Activated CD8-positive, alpha-beta memory T cell treated with anti-CD3 and anti-CD28 coated beads for 1 hour (primary cell): ENCODE measurements at places on chromosomes 6 and 20.

- no peak for DNase-seq
Measured at GRCh38 chr20:50295762-50296449, 105.3 kb downstream of the CEBPB start.

DNA sequence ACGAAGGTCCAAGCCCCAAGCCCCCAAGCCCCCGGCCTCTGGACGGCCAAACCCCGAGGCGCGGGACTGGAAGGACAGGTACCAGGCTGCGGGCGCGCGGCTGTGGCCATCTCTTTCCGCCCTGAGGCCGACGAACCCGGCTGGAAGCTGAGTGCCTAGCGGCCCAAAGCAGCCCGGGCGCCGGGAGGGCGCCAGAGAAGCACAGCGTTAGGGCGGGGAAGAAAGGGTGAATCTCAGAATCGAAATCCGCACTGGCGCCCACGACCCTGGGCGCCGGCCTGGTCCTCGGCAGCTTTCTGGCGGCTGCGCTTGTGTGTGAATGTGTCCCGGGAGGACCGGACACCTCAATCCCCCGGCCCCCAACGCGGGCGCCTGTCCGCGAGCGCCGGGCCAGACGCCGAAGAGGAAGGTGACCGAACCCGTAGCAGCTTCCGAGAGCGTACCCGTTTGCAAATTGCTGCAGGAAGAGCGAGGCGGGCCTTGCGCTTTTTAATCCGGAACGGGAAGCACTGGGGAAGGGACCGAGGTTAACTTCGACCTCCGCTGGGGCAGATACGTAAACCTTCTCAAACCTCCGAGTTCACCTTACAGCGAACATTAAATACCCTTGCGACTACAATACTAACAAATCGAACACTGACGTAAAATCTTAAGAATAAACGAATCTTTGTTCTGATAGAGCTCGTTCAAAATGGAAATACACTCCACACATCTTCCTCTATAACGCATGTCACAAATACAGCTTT is 2.9 kb downstream of the NRN1 start:
- DNase-seq = no peak

DNA sequence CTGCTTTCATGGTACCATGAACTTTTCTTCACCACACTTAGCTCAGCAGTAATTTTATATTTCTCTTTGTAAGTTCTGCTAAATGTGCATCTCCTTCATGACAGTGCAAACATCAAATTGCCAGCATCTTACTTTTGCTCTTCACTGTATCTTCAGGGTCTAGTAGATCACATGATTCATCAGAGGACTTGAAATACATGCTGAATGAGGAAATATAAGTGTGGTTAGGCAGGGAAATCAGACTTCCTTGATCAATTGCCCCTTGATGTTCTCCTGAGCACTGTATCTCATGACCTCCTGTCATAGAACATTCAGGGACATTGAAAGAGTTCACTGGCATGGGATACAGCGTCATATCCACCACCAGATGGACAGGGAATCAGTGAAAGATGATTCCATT is 25.3 kb upstream of the POLR1H start:
- no peak for DNase-seq

DNA sequence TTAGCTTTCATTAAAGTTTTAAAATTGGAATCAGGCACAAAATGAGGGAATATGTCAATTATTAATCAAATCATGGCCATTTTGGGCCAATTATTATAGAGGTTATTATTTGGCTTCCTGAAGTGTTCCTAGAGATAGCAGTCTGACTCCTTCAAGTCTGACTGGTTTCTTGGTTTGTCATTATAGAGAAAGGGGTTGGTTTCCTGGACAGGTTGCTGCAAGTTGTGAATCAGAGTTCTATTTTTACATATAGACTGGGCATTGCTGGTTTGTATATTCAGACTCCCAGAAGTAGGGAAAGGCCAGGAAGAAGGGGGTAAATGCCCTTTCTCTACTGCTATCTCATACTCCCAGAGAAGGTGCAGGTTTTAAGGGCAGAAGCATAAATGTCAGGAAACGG is 121.4 kb upstream of the CEP162 start:
- DNase-seq = no peak

- DNase-seq = no peak
Measured at GRCh38 chr20:64212755-64213154, 42.8 kb upstream of the PCMTD2 start.

- DNase-seq = no peak
Measured at GRCh38 chr20:40359131-40359912, 329.7 kb downstream of the MAFB start.

DNA sequence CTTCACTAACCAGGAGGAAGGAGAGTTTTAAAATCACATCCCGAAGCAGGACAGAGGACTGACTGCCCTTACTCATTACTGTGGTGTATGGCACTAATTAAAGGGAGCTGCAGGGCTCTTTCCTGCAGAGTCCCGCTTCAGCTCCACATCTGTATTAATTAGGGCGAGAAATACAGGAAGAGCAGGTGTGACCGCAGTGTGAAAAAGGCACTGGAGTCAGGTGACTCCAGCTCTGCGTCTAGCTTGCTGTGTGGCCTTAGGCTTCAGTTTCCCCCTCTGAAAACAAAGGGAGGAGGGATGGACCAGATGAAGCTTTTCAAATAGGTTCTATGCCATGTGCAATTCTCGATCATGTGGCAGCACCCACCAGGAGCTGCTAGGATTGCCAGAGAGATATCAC is 34.0 kb downstream of the KIAA1755 start:
- no peak for DNase-seq

DNA sequence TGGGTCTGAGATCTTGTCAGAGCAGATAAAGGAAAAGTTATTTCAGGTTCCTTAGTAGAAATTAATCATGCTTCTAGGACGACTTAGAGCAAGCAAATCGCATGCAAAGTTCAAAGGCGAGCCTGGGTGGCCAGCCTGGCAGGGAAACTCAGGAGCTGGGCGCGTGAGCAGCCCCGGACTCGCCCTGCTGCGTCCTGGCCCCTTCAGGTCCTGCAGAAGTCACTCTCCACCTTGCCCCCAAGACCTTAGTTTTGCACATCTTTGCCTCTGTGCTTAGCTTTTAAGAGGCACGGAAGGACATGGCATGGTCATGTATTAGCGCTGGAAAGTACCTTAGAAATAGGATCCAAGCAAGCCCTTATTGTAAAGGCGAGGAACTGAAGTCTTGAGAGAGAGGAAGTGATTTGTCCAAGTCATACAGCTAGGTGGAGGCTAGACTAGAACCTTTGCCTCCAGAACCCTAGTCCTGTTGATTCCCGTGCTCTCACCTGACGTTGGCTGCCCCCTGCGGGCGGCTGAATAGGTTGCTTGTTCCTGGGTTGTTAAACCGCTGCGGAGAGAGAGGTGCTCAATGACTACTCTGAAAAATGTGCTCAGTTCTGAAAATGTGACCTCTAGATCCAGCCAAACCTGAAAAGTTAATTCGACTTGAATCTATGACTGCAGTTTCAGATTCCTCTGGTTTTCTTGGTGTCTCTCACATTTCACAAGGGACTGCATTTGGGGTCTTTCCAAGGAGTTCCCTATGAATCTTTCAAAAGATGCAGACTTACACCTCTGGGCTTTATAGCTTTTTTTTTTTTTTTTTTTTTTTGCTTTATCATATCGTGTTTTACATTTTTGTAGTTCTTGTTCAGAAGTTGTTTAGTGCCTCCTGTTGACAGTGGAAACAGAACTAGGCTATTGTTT is 2.7 kb downstream of the MYB start:
- DNase-seq = no peak

DNA sequence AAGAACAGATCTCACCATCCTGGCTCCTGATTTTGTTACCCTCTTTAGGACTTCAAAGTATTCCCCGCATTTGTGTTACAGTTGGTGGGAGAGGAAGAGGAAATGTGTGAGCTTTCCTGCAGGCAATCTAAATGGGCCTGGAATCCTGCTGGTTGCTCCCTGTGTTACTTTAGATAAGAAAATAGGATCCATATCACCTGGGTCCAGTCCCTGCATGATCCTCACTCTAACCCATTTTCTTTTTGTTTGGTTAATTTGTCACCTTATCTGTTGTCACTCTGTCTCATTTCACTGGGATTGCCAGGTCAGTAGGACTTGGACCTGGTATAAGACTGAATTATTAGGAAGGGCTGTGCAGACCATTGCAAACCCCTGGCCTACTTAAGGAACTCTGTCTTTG is 175.9 kb upstream of the GJE1 start:
- no peak for DNase-seq

DNA sequence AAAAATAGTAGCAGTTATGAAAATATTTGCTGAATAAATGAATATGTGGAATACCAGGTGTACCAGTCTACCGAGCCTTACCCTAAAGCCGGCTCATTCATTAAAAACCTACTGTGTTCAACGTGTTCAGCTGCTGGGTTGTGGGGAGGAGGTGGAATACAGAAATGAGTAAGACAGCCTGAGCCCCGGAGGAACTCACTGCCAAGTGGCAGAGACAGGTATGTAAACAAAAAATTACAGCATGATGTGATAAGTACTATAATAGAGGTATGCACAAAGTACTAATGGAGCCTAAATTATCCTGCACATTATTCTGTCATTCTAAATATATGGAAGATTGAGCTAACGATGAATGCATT is 6.8 kb upstream of the ADTRP start:
- no peak for DNase-seq

DNA sequence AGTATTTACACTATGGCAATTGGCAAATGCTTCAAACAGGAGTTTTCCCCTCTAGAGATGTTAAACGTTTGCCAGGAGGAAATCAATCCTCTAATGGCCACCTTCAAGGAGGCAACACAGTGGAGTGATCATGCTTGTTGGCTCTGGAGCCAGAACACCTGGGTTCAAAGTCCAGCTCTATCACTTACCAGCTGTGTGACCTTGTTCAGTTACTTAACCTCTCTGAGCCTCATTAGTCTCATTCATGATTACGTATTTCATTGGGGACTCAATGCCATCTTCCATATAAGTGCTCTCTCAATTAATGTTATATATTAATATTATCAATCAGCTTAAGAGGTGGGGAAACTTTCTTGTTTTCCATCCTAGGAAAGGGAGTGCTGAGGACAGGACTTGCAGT is 26.1 kb downstream of the SLC52A3 start:
- no peak for DNase-seq

- DNase-seq = no peak
Measured at GRCh38 chr6:48957781-48958180, 505.3 kb downstream of the MMUT start.

DNA sequence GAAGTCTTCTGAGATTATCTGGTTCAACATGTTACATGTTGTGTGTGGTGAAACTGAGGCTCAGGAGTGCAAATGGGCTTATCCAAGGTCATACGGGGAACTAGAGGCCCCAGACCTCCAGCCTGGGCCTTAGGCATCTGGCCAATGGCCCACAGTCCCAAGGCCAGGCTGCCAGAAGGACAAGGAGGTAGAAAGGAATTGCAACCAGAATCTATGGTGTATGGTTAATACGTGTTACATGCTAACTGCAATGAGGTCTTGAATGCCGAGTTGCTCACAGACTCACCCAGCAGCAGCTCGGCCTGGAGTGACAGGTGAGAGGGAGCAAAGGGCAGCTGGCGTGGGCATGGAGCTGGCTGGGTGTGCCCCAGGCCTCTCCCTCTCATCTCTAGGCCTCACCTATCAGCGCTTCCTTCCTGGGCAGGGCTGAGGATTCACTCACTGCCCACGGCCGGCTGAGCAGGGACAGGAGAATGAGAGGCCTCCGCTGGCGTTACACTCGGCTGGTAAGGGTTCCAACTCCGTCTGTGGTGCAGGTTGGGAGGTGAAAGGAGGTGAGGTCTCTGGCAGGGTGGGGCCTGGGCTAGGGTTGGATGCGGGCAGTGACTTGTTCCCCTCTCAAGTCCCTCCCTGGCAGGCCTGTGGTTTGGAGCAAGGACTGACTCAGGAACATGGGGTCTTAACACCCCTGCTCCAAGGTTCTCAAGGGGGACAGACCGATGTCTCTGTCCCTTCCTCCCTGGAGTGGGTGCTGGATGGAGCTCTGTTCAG is at the start of gene TLDC2:
Gene TLDC2 (plus strand): TSS at position 437 of the 771 bp plus-strand sequence. CDS start 37 bp downstream, at position 474.
- no peak for DNase-seq

DNA sequence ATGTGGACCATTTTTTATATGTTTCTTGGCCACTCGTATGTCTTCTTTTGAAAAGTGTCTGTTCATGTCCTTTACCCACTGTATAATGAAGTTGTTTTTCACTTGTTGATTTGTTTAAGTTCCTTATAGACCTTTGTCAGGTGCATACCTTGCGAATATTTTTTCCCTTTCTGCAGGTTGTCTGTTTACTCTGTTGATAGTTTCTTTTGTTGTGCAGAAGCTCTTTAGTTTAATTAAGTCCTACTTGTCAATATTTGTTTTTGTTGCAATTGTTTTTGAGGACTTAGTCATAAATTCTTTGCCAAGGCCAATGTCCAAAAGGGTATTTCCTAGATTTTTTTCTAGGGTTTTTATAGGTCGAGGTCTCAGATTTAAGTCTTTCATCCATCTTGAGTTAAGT is 66.2 kb downstream of the UNC5CL start:
- DNase-seq = no peak

- no peak for DNase-seq
Measured at GRCh38 chr20:59481477-59482018, 122.8 kb upstream of the PHACTR3 start.

DNA sequence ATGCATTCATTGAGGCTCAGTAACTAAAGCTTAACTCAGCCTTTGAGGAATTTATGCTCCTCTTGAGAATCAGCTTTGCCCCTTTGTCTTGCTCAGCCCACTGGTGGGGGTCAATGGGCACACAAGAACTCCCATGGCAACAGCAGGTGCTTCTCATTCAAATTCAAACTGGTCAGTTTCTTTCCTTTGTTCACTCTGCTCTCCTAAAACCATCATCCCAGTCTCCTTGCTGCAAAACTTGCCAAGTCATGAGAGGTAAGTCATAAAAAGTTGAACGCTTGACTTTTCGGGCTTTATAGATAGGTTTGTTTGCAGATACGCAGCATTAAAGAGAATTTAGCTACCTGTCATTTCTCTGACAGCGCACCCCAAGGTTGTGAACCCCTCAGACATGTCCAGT is 146.8 kb downstream of the TFAP2A start:
- no peak for DNase-seq

DNA sequence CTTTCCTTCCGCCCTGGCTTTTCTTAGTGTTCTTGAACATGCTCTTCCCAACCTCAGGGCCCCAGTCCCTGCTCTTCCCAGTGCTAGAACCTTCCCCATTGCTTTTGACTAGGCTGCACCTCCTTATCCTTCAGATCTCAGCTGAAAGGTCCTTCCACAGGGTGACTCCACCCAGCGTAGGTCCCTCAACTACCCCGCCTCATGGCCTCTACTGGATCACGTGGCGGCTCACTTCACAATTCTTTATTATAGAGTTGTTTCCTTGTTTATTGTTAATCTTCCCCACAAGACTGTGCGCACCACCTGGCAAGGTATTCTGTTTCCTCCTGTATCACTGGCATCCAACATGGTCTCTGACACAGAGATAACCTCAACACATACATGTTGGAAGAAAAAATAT is 31.2 kb downstream of the TTLL9 start:
- no peak for DNase-seq

- DNase-seq = no peak
Measured at GRCh38 chr20:63185215-63185796, 30.6 kb downstream of the YTHDF1 start.
